ENCODE measurements at places on chromosomes 3 and 15.

GRCh38 chr15:66241908-66242285, 11.7 kb downstream of the MEGF11 start:
- DNase-seq, result no peak

- DNase-seq, result no peak
These were observed 104.3 kb downstream of the MCTP2 start for GRCh38 chr15:94335616-94336015.

- no peak for DNase-seq
These were observed 19.4 kb downstream of the DHX36 start for GRCh38 chr3:154304936-154305335.

DNA sequence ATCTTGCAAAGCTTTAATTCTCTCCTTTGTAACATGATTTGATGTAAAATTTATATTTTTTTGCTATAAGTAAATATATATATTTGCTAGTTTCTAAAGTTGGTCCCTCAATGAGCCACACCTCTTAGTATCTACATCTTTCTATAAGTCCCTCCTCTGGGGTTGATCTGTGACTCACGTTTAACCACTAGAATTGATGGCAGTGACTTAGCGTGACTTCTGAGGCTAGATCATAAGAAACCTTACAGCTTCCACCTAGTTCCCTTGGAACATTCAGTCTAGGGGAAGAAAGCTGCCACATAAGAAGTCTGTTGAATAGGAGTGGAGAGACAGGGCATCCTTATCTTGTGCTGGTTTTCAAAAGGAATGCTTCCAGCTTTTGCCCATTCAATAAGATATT, 56.6 kb upstream of the TNIK start:
- no peak for DNase-seq

GRCh38 chr3:175601521-175601920, 742.4 kb downstream of the NAALADL2 start:
- no peak for DNase-seq

- DNase-seq, result no peak
These were observed 1.5 kb upstream of the SPSB4 start for GRCh38 chr3:141049681-141050080.

GRCh38 chr3:123536153-123536895, 48.5 kb downstream of the HACD2 start:
- no peak for DNase-seq
